ENCODE measurements at places on chromosomes 11 and 22.

DNA sequence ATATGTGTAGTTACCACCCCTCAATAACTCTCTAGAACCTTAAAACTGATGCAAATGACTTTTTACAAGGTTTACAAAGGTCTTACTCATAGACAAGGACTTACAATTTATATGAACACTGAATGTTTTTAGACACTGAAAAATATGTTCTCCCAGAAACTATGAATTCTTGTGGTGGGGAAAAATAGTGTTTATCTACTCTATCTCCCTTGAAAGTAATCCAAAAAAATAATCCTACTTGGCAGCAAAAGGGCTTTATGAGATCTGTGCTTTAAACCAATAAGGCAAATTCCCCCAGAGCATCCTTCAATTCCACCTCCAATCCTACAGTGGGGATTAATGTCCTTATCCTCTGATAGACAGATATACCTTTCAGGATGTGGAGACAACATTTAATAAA is 1984.1 kb upstream of the RAG2 start:
- H3K36me3 ChIP-seq = no peaks in the 10 kb centered on the region
- no peak overlapping the region for H3K4me3 ChIP-seq
- H3K4me1 ChIP-seq = no peaks in the 10 kb centered on the region
- H3K27ac ChIP-seq = no peak overlapping the region

DNA sequence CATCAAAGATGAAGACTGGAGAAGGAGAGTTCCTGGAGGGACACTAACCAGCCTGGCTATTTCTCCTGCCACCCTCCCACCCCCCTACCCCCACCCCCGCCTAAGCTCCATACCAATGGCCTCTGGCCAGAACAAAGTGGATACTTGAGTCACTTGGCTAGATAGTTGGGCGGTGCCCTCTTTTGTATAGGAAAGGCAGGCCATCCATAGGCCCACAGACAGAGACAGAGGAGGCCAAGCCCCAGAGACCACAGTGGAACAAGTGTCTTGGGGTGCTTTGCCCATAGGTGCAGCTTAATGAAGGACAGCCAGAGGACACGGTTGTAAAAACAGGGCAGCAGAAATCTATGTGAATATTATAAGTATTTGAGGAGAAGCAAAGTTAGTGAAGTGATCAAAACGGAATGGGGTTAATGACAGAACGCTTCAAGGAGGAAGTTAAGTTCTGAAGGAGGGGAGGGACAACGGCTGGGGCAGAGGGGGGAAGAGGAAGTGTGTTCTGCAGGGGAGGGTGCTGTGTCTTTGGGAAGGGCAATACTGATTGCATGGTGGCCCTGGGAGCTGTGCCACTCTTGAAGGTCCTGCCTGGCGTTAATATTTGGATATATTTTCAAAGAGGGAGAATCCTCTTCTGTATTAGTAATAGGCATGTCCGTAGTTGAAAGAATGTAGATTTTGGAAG is 32.7 kb downstream of the FLI1 start:
- peak overlapping the region; percentile 44 for H3K4me3 ChIP-seq
- no peaks in the 10 kb centered on the region for H3K27me3 ChIP-seq
- peaks cover 34% of the 10 kb centered on the region for H3K36me3 ChIP-seq
- H3K27ac ChIP-seq = peak overlapping the region; percentile 92
- peak; percentile 72 for DNase-seq

GRCh38 chr11:1837171-1838076 is 1.4 kb upstream of the TNNI2 start:
- no peaks in the 10 kb centered on the region for H3K36me3 ChIP-seq
- H3K4me1 ChIP-seq = peaks cover 8% of the 10 kb centered on the region
- peak; percentile 92 for DNase-seq

DNA sequence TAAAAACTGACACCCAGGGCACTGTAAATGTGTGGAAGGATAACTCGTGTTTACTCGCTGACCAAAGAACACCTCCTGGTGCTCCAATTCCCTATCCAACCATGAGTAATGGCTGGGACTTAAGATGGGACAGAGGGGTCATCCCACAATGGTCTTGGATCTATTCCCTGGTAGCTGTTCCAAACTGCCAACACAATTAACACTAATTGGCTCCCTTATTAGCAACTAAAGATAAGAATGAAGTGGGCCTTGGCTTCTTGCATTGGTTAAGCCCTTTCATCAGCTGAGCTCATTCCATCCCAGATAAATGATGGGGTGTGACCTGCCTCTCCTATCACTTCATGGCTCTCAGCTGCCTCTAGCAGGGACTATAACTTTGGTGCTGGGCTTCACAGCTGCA is 1.5 kb upstream of the SIK3 start:
- H3K27ac ChIP-seq = peak overlapping the region; percentile 33
- H3K4me1 ChIP-seq = peaks cover 33% of the 10 kb centered on the region
- H3K27me3 ChIP-seq = no peaks in the 10 kb centered on the region
- no peak for DNase-seq
- H3K36me3 ChIP-seq = no peaks in the 10 kb centered on the region
- H3K4me3 ChIP-seq = peak overlapping the region; percentile 77

GRCh38 chr11:96237766-96238266 is 105.2 kb downstream of the MAML2 start:
- peaks cover 43% of the 10 kb centered on the region for H3K4me1 ChIP-seq
- no peak for DNase-seq
- H3K36me3 ChIP-seq = peaks cover 7% of the 10 kb centered on the region
- no peak overlapping the region for H3K27ac ChIP-seq

DNA sequence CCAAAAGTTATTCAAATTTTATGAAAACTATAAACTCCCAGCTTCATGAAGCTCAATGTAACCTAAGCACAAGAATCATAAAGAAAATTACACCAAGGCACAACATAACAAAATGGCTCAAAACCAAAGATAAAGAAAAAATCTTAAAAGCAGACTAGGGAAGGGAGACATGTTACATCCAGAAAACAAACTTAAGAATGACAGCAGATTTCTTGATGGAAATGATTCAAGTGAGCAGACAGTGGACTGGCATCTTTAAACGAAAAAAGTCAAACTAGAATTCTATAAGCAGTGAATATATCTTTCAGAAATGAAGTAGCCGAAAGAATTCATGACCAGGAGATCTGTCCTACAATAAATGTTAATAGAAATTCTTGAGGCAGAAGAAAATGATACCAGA is 75.6 kb downstream of the SHANK2 start:
- no peak overlapping the region for H3K4me3 ChIP-seq
- DNase-seq = no peak
- no peaks in the 10 kb centered on the region for H3K4me1 ChIP-seq
- no peaks in the 10 kb centered on the region for H3K36me3 ChIP-seq
- no peak overlapping the region for H3K27ac ChIP-seq
- H3K27me3 ChIP-seq = peaks cover 14% of the 10 kb centered on the region

DNA sequence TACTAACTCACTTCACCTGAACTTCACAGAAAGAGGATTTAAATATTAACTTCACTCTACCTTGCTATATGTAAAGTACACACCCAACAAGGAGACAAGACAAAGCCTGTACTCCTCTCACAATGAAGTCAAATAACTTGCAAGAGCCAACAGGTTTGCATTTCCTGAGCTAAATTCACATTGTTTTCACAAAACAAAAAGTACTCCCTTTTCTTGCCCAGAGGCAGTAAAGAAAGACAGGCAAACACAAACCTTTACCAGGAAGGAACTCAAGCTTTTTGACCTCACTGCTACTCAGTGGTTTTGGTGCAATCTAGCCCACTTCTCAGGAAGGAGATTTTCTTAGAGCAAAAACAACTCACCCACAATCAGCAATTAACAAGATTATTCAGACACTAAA is 15.7 kb downstream of the USP28 start:
- peak overlapping the region; percentile 54 for H3K4me3 ChIP-seq
- H3K4me1 ChIP-seq = peaks cover 32% of the 10 kb centered on the region
- peaks cover 24% of the 10 kb centered on the region for H3K36me3 ChIP-seq
- H3K27me3 ChIP-seq = no peaks in the 10 kb centered on the region
- H3K27ac ChIP-seq = peak overlapping the region; percentile 89

DNA sequence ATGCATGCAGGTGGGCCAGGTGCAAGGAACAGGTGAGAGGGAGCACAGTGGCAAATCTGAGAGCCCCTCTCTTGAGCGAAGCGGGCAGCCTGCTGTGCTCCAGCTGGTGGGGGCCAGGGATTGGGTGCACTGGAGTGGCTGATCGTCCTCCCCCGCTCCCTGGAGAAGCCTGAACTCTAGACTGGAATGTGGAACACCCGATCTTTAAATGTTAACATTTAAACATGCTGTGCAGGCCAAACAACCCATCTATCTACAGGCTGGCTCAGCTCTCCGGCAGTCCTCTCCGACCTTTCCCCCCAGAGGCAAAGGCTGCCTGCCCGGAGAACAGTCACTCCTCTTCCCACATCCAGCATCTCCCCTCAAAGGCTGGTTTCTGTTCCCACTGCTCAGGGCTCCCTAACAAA is 5.1 kb downstream of the MRGPRF start:
- DNase-seq = no peak
- H3K27me3 ChIP-seq = peaks cover 15% of the 10 kb centered on the region
